Left ventricle myocardium inferior (tissue), 1 donor: ENCODE measurements at places on chromosomes 1 and 21. TPM values are rescaled to one million over a fixed set of nuclear protein-coding genes. Genes with fewer than 3 reads are reported as not detected.

The DNAJC28 gene
- 6.5 TPM for total RNA-seq

The FCRL3 gene
- total RNA-seq, result 0.08 TPM

The AMY1B gene
- not detected for total RNA-seq

The PDE4B gene
- total RNA-seq, result 3.5 TPM

The LPAR3 gene
- total RNA-seq, result 16.2 TPM

The TRIM17 gene
- 0.36 TPM for total RNA-seq

The CLCNKB gene
- total RNA-seq, result 1.3 TPM

The MTARC2 gene
- total RNA-seq, result 22.6 TPM

The TRAF3IP3 gene
- 1.2 TPM for total RNA-seq

DNA sequence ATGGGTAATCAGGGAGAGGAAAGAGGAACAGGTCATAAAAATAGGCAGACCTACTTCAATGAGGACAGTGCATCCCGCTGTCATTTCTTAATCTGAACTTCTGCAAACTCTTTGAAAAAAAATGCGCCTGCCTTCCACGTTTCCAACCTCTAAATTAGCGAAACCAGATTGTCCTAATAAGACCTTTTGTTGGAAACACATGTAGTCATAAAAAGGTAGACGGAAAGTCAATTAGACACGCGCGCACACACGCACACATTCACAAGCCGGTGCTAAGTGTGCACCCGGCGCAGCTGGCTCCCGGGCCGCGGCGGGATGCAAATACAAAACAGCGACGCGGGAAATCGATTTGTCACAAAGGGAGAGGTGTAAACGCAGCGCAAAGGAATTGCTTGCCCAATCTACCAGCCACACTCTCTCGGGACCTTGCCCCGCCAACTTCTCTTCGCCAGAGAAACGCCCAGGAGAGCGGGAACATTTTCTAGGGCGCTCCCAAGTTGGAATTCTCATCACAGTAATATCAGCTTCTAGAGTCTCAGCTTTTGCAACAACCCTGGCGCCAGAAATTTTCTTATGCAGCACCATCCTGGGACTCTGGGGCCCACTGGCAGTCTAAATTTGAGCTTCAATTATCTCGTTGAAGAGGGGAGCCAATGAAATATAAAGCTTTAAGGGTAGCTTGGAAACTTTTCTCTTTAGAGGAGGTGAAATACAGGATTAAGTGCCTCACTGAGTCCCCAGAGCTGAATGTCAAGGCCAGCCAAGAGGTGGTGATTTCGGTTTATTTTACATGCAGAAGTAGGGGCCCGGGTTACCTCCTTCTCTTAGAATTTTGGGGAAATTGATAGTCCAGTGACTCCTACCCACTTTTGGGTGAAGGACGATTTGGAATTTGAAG is 4.5 kb downstream of the PRRX1 start:
- no peak for DNase-seq

GRCh38 chr1:32508761-32509160 is 30.5 kb upstream of the ZBTB8A start:
- DNase-seq, result no peak

DNA sequence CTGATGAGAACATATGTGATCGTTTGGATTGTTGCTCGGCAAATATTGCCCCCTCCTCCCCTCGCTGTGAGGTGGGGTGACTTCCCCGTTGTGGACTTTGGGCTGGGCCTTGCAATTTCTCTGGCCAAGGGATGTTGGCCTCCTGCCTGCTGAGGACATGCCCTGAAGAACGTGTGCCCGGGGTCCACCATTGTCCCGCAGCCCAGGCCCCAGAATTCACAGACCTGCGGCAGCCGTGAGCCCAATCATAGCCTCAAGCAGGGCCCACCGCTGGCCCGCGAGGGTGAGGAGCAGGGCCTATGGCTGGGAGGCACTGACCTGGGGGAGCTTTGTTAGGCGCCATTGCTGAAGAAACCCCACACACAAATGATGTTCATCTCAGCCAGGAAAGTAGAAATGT is 58.3 kb upstream of the ACTRT2 start:
- no peak for DNase-seq

DNA sequence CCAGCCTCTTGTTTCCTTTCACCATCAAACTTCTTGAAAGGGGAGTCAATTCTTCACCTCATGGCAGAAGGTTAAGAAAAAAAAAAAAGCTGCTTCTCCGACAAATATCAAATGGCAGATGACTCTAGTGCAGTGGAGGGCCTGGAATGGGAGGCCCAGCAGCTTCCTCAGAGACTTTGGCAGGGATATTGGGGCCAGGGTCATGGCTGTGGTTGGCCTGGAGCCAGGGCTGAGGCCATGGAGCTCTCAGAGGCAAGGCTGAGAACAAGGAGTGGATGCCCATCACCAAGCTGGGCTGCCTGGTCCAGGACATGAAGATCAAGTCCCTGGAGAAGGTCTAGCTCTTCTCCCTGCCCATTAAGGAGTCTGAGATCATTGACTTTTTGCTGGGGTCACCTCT is 18.7 kb downstream of the MTF1 start:
- no peak for DNase-seq

DNA sequence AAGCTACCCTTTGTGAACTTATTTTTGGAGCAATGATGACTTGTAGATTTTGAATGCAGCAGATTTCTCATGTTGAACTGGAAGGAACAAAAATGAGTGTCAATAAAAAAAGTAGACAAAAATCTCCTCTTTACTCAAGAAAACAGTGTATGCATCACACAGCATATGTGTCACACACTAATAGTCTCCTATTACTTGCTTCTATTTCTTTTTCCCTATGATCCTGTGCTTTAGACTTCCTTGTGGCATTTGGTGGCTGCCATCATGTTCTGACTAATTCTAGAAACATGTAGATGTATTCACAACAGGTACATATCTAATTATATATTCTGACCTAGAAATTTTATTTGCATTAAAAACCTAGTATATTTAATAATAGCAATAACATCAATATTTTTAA is 14.3 kb downstream of the RC3H1 start:
- DNase-seq, result no peak

GRCh38 chr1:15418806-15419515 is 9.3 kb downstream of the EFHD2 start:
- DNase-seq, result no peak

- no peak for DNase-seq
Measured at GRCh38 chr1:9846611-9847171, 22.9 kb upstream of the CLSTN1 start.

DNA sequence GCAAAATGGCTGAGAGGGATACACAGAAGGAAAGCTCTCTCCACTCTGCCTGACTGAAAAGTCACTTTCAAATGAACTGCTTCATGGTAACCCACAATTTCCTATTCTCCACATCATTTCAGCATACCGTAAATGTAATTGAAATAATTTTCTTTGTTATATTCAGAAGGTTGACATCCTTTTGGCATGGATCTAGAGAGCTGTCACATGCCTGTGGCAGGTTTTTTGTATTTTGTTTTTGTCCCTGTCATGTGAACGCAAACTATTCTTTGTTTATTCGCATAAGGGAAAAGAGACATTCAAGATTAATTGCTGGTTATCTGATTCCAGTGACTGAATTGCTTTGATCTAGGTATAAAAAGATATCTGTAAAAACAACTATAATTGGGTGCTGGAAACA is 1808.1 kb downstream of the NCAM2 start:
- no peak for DNase-seq

DNA sequence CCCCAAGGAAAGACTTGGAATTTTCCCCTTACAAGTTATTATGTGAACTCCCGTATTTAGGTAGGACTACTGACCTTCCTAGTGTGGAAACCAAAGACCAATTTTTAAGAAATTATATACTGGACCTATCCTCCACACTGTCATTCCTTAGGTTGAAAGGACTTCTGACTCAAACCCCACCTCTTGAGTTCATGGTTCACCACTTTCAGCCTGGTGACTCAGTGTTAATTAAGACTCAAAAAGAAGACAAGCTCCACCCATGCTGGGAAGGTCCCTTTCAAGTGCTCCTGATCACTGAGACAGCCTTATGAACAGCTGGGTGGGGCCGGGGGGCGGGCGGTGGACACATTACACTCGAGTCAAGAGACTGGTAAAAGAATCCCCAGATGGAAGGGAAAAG is 113.2 kb downstream of the LRRC53 start:
- DNase-seq, result no peak

GRCh38 chr1:26020330-26020768 is 1.2 kb upstream of the EXTL1 start:
- DNase-seq, result no peak

- no peak for DNase-seq
Measured at GRCh38 chr21:44854664-44855446, 18.6 kb downstream of the PTTG1IP start.

DNA sequence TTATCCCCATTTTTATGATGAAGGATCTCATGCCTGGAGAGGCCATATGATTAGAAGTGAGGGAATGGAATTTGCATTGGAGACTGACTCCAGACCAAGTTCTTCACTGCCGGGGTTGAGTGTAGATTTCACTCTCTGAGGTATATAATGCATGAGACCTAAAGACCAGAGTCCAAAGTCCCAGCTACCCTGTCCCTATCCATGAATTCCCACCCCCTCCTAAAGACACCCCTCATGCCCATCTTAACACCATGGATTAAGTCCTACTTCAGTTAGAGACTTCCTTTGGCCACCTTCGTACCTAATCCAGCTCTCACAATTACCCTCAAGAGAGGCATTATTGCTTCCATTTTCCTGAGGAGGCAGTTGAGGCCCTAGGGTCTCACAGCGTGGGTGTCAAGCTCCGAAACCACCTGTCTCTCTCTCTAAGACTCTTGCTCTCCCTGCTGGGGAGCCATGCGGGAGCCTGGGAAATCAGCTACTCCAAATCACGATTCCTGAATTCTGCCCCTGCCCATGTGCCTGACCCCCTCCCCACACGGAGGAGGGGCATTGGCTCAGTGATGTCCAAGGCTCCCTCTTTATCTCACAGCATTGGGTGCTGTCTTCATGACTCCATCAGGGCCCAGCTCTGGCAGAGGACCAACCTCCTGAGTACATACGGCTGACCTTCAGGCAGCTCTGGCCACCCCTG is 11.7 kb upstream of the FOXO6 start:
- DNase-seq, result no peak

- no peak for DNase-seq
Measured at GRCh38 chr1:97138515-97139032, 417.0 kb downstream of the PTBP2 start.

GRCh38 chr1:87979079-87979478 is 650.4 kb downstream of the LMO4 start:
- DNase-seq, result no peak
